ENCODE measurements at places on chromosomes 12 and 14. TPM values are rescaled to one million over a fixed set of nuclear protein-coding genes. Genes with fewer than 3 reads are reported as not detected.

DNA sequence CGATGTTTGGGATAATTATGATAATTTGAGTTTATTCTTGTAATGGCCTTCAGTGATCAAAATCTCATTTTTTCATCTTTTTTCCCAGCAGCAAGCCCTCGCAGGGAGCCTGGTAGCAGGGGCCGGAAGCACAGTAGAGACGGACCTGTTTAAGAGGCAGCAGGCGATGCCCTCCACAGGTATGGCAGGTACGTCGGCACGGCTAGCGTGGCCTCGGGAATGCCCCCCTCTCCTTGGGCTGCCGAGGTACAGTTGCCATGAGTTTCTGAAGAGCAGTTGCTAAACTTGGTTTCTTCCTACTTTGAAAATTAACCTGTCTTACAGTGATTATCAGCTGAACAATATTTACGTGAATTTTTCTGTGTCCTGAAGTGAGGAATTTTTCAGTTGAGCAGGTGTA, 29.9 kb downstream of the EP400 start:
- DNase-seq, result no peak

- DNase-seq, result no peak
Measured at GRCh38 chr12:120759591-120760348, 34.1 kb downstream of the ACADS start.

- DNase-seq, result no peak
Measured at GRCh38 chr14:60014402-60014801, 77.3 kb upstream of the PCNX4 start.

DNA sequence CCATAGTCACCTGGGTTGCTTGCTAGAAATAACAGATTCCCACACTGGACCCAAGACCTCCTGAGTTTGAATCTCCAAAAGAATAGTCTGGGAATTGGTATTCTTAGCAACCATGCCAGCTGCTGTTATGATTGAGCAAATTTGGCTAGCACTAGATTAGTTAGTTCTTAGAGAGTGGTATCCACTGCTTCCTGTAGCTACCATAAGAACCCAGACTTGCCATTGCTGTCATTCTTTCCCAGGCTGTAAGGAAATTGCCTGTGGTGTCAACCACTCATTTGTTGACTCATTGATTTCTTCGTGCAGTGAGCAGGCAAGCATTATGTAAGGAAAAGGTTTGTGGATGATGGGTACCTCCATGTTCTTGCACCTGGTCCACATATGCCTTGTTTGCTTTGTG, 201.8 kb upstream of the RGS6 start:
- DNase-seq, result no peak

DNA sequence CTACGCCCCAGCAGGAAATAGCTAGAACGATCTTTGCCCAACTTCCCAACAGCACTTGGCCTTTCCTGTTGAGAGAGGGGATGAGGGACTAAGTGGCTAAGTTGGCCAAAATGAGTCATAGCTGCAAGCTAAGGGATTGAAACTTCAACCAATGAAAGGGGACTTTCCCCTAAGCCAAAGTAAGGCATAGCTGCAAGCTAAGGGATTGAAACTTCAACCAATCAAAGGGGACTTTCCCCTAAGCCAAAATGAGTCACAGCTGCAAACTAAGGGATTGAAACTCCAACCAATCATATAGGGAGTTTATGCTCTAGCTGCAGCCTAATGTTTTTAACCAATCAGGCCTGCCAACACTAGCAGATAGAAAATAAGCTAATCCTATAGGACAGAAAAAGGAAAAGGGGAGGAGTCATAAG, 100.5 kb upstream of the SSTR1 start:
- no peak for DNase-seq

DNA sequence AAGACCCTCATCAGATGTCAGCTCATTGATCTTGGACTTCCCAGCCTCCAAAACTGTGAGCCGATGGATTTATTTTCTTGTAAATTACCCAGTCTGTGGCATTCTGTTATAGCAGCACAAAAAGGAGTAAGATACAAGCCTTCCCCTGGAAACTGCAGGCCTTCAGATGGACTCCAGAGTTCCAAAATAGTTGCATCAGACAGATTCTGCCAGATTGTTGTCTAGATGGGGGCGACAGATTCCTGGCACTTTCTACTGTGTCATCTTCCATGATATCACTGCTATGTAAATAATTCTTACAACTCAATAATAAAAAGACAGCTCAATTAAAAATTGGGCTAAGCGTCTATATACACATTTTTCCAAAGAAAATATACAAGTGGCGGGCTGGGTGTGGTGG, 17.2 kb upstream of the MARK3 start:
- no peak for DNase-seq

DNA sequence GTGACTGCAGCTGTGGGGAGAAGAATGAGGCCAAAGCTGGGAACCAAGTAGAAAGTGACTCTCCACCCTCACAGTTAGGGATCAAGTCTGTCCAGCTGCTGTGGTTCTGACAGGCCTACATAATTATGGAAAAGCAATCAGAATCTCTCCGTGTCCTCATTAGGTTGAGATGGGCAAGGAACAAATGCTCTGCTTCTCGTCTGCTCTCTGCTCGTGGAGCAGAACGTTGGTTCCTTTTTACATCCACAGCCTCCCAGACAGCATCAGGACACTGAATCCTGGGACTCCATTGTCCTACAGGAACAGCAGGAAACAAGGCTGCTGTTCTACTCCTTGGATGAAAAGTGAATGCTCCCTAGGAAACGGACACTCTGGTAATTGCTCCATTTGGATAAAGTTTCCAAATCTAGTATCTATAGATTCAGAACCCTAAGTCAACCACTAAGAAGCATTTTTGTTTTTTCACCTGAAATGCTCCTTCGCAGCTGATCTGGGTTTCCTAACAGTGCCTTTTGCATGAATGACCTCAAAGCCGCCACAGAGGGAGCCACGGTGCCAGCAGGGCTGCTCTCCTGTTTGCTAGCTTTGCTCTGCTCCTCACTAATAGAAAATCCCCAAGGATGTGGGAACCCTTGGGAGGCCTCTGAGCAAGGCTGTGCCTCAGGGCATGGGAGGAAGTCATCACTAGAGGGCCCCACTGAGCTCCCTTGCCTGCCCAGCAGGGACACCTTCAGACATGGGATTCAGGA, 102.0 kb downstream of the EGLN3 start:
- peak; percentile 44 for DNase-seq

- no peak for DNase-seq
Measured at GRCh38 chr14:77607741-77608302, 8.6 kb downstream of the SPTLC2 start.

DNA sequence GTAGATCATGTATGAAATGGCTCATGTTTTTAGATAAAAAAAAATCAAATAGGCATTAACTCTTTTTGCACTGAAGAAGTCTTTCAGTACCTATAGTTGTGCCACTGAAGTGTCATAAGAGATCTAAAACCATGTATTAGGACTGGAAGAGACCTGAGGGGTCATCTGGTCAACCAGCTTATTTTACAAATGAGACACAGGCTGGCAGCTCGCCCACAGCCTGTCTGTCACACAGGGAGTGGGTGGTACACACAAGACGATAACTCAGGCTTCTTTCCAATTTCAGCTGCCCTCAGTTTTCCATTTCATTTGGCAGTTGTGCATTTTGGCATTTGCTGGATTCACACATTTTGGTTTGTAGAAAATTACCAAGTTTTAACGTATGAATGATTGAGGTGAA, 34.7 kb downstream of the C12orf75 start:
- DNase-seq, result no peak

- no peak for DNase-seq
Measured at GRCh38 chr12:69524755-69525469, 54.7 kb downstream of the FRS2 start.

- no peak for DNase-seq
Measured at GRCh38 chr12:64142784-64143183, 79.3 kb downstream of the KICS2 start.

GRCh38 chr12:27900920-27901879, 71.3 kb downstream of the PTHLH start:
- DNase-seq, result no peak

GRCh38 chr14:60350366-60350720, 101.3 kb downstream of the PPM1A start:
- DNase-seq, result peak; percentile 42

GRCh38 chr12:2673966-2674810, 120.6 kb upstream of the FKBP4 start:
- no peak for DNase-seq

- DNase-seq, result peak; percentile 72
Measured at GRCh38 chr12:1305791-1306500, 288.4 kb downstream of the FBXL14 start.

GRCh38 chr12:62331306-62331705, 71.1 kb downstream of the USP15 start:
- DNase-seq, result no peak

DNA sequence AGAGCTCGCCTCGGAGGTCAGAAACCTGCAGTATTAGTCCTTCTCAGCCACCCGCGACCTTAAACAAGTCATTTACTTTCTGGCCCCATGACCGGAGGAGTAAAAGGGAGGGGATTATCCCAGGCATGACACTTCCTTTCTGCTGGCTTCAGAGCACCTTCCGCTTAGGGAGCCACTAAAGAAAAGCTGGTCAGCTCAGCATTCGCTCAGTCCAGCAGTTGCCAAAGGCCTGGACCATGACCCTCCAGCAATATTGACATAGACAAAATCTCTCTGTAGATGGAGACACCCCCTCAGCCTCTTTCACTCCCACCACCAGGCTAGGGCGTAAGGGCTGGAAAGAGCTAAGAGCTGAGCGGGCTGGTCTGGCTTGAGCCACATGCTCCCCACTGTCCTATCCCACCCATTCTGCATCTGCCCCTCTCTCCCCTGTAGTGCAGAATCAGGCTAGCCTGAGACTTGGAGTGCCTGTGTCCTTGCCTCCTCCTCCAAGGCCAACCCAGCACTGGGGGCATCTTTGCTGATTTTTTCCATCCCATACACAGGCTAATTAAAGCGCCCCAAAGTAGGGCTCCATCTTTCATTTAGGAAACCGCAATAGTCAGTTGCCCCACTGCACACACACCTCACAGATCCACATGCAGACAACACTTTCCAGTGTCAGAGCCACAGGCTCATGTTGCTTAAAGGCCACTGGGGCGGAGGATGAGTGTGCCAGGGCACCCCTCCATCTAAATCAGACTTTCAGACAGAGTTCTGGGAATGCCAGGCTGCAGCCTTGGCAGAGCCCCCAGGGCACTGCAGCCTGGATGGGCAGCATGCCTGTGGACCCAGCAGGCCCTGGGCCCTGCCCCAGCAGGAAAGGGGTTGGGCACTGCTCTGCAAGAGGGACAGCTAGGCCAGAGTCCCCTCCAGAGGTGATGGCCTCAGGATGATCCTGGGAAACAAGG, 4.0 kb upstream of the CPNE6 start:
- DNase-seq, result no peak

DNA sequence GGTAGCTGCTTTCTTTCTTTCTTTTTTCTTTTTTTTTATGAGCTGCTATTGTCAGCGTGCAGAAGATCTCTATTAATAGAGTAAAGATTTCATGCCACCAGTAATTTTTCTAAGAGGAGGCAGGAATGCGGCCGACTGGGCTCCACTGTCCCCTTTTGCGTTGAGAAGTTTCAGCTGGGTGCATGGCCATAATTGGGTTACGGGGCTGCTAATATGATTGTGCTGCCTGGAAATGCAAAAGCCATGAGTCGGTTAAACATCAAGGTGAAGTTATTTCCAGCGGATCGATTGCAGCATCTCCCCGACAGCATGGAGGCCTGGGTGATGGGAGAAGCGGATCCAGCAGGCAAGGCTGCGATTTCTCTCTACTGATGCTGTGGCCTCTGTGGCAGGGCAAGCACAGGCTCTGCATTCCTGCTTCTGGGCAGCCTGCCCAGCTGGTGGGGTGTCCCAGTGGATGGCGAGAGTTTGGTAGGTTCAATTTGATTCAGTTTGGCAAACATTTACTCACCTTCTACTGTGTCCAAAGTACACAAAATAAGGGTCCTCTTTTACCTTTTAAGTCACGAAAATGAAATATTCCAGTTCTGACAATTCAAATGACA, 54.4 kb upstream of the PRMT8 start:
- DNase-seq, result no peak

DNA sequence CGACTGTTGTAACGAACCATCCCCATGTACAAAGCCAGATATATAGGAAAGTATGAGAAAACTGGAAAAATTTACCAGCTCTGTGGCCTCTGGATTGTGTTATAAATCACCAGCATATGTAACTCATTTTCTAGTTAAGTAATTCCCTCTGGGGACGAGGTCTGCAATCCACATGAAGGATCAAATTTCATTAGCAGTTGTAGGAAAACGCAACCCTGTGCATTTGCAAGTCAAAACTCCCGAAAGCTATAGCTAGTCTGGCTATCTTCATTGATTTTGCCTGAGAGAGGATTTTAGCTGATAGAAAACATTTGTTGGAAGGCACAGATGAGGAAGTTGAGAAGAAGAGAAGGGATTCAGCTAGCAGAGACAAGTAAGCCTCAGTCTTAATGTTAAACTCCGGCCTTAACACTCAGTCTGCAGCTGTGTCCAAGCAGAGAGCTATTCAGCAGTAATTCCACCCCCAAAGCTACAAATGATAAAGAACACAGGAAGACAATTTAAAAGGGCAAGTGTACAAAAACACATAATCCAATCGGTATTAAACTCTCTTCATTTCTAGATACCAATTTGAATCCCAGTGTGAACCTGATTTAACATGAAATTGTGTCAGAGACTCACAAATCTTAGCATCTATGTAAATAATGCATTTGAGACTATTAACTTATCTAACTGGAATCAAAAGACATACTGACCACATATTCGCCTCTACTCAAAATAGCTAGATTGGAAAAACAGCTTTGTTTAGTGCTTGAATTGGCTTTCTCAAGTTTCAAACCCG, 54.2 kb upstream of the CERS5 start:
- peak; percentile 98 for DNase-seq

GRCh38 chr12:132222096-132222807, 78.0 kb downstream of the NOC4L start:
- peak; percentile 5 for DNase-seq

GRCh38 chr12:92133795-92134637, 11.6 kb downstream of the BTG1 start:
- no peak for DNase-seq

GRCh38 chr12:68376901-68377300, 44.7 kb upstream of the MDM1 start:
- DNase-seq, result peak; percentile 69

Gene ZNF385A
- total RNA-seq, result 14.9 TPM

Gene TMEM119
- 85.0 TPM for total RNA-seq

Gene TSHR
- 13.0 TPM for total RNA-seq

Gene KCNMB4
- 7.9 TPM for total RNA-seq

Gene MSRB3
- total RNA-seq, result 192 TPM

Gene ZC2HC1C
- total RNA-seq, result 0.48 TPM

Gene FOXG1
- total RNA-seq, result 0.24 TPM

Gene KRT77
- total RNA-seq, result 0.96 TPM

Gene AKAP5
- 16.6 TPM for total RNA-seq

Gene P2RX7
- total RNA-seq, result 5.3 TPM

Gene PRIMA1
- total RNA-seq, result 0.48 TPM

Gene SLC38A1
- 159 TPM for total RNA-seq
